MG63 (cell line): ENCODE measurements at places on chromosomes 5 and 9.

- no peak for DNase-seq
These were observed 1141.0 kb downstream of the CDH12 start for GRCh38 chr5:21711866-21712758.

DNA sequence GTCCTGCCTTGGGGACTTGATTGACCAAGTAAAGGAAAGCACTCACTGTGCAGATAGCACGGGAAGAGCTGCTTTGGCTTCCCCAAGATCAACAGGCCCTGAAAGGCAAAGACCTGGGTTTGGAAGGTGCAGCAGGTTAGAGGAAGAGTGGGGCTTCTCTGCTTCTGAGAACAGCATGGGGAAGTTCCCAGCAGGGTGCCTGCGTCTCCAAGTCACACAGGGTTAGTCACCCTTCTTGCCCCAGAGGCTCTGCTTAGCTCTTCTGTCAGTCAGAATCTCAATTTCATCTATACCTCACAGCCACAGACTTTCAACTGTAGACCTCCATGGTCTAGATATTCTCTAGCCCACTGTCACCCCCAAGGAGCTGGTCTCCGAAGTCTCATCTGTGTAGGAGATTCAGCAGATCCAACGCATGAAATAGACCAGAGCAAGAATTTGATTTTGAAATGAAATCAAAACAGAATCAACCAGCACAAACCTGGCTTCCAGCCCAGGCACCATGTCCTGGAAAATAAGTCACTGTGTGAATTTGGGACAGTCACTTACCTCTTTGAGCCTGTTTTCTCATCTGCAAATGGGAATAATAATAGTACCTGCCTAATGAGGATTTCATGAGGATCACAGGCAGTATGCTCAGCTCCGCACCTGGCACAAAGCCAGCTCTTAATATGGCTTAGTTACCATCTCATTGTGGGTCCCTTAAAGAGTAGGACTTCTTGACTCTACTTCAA lies 64.0 kb downstream of the SFXN1 start:
- DNase-seq: peak; percentile 31

- DNase-seq: no peak
These were observed 24.5 kb upstream of the GPR150 start for GRCh38 chr5:95595289-95595931.

GRCh38 chr5:74017112-74017511 lies 391.1 kb downstream of the ARHGEF28 start:
- DNase-seq: peak; percentile 34
